HFF-Myc (cell line): ENCODE measurements at places on chromosomes 13 and 19.

DNA sequence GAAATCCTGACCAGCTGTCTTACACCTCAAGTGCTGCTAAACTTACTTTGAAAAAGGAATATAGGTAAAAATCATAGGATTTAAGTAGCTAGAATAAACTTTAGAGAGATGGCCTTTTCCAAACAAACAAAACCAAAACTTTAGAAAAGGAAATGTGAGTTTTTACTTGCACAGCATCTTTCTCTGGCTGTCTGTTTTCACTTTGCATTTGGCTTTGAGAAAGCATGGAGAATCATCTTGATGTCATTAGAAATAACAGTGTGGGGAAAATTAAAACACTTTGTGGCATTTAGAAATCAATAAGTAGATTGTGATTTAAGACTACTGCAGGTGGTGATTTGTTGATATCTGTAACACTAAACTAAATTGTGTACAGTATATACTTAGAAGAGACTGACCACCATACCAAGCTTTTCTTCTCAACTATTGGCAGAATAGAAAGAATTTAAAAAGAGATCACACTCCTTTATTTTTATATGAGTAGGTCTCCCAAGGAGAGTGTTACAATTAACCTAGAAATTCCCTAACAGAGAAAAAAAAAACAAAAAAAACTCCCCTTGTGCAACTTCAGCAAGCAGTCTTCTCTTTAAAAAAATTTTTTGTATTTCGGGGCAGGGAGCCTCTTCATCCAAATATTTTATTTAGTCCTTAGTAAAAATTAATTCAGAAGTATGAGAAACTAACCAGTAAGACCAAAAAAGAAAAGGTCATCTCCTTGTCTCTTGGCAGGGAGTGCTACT, 6.1 kb downstream of the WDFY2 start:
- DNase-seq, result no peak

DNA sequence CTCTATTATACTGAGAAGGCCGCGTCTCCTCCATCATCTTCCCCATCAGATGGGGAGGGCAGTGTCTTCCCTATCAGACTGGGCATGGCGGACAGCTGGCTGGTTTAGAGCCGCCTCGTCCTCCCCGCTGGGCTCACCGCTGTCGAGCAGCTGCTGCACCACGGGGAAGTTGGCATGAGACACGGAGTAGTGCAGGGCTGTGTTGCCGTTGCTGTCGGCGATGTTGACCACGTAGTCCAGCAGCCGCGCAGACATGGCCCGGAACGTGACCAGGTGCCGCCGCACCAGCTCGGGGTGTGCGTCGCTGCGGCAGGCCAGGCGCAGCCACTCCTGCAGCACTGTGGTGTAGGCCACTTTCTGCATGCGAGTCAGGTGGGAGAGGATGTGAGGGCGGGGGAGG, 18.8 kb upstream of the SPC24 start:
- no peak for DNase-seq

- DNase-seq, result peak; percentile 59
Observed at GRCh38 chr19:17282488-17283125, 906 bp downstream of the ANKLE1 start.

DNA sequence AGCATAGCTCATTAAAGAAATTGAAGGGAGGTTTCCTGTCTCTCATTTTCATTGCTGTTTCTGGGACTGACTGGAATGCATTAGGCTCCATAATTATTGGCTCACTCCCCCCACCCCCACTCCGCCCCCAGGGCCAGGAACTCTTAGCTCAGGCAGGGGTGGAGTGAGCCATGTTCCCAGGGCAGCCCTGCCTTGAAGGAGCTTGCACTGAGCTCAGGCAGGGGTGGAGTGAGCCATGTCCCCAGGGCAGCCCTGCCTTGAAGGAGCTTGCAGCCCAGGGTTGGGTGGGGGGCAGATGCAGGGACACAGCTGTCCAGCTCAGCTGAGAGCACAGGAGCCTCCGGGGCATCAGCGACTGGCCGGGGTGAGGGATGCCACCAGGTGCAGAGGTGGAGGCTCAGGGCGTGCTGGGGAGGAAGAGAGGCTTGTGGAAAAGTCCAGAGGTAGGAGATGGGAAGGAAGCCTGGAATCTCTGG, 39.1 kb upstream of the TFDP1 start:
- DNase-seq, result peak; percentile 11

GRCh38 chr13:33286128-33286527, 573 bp upstream of the STARD13 start:
- no peak for DNase-seq

DNA sequence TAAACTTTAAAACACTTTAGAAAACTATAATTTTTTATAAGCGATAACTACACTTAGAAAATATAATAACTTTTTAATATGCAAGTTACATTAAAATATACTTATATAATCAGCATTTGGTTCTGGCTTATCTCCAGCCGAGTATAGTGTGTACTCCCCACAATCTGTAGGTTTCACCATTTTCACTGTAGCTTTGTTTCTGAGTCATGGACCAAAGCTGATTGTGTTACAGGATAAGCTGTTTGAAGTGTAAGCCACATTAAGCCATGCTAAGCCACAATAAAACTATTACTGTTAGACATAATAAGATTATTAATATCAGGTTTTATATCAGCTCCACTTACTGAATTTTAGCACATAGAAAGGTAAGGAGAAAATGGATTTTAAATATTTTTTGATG, 43.8 kb downstream of the CCDC122 start:
- no peak for DNase-seq

DNA sequence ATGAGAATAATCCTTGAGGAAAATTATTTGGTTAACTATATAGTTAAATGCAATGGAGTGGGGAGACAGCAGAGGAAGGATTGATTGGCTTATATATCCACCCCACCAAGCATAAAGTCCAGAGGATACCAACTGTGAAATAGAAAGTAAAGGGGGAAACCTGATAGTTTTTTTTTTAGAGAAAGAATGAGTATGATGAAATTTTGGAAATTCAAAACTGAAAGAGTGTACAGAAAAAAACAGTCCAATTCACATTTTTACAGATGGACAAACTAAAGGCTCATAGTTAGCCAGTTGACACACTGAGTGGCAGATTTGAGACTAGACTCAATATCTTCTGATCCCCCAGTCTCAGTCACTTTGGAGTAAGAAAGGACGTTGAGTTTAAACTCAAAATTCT, 51.1 kb downstream of the FNDC3A start:
- no peak for DNase-seq

DNA sequence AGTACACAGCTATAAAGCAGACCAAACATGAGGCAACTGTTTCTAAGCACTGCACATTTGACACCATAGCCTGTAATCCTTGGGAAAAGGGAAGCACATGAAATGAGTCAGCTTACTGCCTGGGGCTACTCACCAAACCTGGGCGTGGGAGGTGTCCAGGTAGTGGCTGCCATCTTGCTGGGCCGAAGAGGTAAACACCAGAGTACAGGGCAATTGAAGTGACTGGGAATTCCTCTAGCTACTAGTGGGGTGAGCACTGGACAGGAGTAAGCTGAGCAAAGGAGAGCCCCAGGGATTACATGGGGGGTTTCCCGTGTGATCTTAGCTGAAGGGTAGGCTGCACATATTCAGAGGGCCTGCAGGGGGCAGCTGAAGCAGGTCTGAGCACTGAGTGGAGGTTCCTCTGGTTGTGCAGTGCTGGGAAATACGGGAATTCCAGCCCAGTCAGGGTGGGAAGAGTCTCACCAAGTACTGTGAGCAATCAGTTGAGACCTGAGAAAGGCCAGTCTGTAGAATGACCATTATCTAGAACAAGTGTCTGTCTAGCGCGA, 140.5 kb downstream of the SLC7A1 start:
- DNase-seq, result no peak
